CD4-positive, alpha-beta T cell treated with Interleukin-1 beta for 1 hour (primary cell): ENCODE measurements at places on chromosomes 16 and 17.

DNA sequence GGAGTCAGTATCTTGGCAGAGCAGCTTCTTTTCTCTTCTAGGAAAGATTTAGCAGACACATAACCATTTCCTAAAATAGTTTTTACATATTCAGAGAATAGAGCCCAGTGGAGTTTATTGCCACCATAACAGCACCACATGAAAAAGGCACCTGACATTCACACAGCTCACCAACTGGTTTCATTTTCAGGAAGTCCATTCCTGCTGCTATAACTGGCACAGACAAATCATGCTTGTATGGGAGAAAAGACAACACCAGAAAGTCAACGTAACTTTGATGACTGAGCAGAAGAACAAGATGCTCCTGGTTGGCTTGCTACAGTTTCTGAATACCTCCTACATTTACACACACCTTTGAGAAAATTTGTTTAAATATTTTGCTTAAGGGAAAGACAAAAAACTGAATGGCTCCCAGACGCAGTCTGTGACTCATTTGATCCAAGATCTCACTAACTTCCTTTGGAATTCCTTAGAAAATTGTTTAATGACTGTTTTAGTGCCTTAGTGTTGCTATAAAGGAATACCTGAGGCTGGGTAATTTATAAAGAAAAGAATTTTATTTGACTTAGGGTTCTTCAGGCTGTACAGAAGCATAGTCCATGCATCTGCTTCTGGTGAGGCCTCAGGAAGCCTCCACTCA is 1380.6 kb downstream of the CDH8 start:
- no peak for DNase-seq

GRCh38 chr17:73855720-73856333 is 211.6 kb upstream of the SDK2 start:
- no peak for DNase-seq

- DNase-seq = no peak
Measured at GRCh38 chr16:82440336-82440735, 186.4 kb upstream of the CDH13 start.

DNA sequence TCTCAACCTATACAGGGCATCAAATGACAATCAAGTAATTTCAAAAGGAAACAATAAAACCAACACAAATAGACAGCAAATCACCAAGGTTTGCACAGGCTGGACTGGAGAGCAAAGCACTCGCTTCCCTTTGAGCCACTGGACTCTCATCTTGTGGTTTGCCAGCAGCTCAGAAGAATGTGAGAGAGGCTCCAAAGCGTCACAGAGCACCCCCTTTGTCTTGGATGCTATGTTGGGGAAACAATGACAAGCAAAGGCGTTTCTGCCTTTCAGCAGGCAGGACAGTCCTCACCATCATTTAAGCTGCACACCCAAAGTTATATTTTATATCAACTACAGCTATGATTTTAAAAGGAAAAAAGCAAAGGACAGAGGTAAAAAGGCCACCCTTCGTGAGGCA is 13.2 kb downstream of the SLC6A4 start:
- no peak for DNase-seq

- no peak for DNase-seq
Measured at GRCh38 chr16:64422259-64422658, 699.6 kb downstream of the CDH11 start.

DNA sequence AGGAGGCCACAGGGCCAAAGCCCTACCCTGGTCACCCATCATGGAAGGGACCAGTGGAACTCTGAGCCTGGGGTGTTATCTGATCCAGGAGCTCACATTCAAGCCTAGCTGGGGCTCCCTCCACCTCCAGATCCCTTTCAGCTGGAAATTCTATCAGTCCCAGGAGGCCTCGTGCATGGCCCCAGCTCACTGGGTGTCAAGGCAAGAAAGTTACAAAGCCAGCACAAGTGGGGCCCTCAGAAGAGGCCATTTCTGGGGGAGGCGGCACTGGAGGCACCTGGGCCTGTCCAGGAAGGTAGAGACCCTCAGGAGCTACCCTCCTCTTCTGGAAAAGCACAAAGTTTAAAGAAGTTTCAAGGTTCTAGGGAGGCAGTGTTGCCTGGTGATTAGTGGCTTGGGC is 4.8 kb downstream of the CA7 start:
- DNase-seq = no peak

DNA sequence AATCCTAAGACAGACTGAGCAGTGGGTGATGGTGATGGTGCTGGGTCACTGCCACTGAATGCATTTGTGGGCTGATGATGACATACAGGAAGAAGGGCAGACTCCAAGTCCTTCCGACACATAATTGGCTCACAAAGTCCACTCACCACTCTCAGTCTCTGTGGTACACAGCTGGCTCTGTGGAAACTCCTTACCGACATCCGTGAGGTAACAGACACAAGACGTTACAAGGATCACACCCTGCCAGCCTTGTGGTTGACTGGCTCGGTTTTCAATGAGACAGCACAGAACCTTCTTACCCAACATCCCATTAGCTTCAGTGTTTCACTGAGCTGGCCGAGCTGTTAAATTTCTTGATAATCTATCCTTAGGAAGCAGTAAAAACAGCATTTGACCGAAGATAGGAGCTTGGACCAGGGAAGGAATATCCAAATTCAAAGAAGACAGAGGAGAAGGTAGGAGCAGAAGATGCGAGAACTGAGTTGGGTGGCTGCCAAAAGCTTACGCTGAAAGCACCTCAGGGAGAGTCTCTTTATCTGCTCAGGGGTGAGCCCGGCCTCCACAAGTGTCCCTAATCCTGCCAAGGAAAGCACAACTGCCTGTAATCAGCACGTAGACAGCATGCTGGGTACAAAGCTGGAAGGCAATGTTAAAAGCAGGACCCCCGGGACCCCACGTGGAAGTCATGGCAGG is 5.5 kb upstream of the MXRA7 start:
- DNase-seq = peak; percentile 88

DNA sequence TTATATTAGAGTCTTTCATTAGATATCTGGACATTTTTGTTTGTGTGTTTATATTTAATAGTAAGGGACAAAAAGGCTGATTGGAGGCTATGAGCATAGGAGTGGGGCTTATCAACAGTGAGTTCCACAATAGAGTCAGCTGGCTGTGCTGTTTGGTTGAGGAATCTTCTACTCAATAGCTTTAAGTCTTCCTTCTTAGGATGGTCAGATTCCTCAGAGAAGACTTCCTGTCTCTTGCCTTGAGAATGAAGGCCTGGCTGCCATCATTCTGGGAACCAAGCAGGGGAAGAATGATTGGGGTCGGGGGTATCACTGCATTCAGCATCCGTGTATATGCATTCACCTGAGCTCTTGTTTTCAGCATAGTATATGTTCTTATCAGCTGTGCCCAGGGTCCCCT is 31.9 kb upstream of the ABCC11 start:
- no peak for DNase-seq

DNA sequence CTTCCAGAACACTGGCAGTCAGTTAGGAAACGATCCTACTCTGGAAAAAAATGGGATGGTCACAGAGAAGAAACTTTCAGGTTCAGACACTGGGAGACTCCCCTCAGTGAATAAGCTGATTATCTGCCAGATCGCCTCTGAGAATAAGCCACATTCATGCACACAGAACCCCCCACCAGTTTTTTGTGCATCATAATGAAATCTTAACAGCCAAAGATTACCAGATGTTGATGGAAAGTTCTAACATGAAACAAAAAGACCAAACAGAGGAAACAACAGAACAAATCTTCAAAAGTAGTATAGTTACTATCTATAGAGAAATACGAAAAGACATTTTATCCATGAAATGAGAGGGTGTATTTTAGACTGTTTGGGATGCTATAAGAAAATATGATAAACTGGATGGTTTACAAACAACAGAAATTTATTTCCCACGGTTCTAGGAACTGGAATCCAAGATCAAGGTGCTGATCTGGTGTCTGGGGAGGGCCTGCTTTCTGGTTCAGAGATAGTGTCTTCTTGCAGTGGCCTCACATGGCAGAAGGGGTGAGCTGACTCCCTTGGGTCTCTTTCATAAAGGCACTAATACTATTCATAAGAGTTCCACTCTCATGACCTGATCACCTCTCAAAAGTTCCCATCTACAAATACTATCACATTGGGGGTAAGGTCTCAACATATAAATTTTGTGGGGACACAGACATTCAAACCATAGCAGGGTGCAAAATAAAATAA is 8.0 kb upstream of the AMZ2 start:
- no peak for DNase-seq

- DNase-seq = no peak
Measured at GRCh38 chr16:59612094-59612493, 878.0 kb upstream of the GOT2 start.

- DNase-seq = no peak
Measured at GRCh38 chr17:60094754-60095153, 16.0 kb upstream of the HEATR6 start.

- DNase-seq = no peak
Measured at GRCh38 chr17:12492450-12492849, 173.2 kb upstream of the MYOCD start.
